Activated T-helper 2 cell treated with anti-CD3 and anti-CD28 coated beads, Interferon-gamma antibody, Interleukin-2, Interleukin-4, amounts not matched to agents 10 μg/mL and 5 μg/mL and 100 μg/mL, durations not matched to agents 14 hours and 24 hours and 36 hours (primary cell): ENCODE measurements at places on chromosomes 12 and 14.
A peak's percentile ranks its signal among the peaks of the same experiment; 100 is the strongest.

DNA sequence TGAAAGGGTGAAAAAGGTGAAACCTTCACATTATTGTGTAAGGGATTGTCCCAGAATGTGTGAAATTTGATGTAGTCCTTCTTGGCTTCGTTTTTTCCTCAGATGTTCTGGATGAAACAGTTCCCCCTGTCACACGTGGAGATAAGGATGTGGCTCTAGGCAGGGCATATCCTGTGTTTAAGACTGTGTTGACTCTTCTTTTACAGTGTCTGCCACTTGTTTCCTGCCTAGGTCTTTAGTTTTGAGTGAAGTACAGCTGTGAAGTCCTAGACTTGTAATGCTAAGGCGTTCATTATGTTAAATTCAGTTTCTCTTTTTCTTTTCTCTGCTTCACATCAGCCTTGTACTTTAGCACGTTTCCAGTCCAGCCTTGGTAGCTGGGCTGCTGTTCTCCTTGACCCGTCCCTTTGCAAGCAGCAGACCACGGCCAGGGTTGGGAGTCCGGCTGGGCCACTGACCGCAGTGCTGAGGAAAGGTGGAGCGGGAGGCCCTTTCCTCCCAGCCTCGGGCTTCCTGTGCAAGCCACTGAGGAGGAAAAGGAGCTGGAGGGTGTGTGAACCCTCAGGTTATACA, 59.1 kb downstream of the RASSF3 start:
- DNase-seq, result peak; percentile 43

DNA sequence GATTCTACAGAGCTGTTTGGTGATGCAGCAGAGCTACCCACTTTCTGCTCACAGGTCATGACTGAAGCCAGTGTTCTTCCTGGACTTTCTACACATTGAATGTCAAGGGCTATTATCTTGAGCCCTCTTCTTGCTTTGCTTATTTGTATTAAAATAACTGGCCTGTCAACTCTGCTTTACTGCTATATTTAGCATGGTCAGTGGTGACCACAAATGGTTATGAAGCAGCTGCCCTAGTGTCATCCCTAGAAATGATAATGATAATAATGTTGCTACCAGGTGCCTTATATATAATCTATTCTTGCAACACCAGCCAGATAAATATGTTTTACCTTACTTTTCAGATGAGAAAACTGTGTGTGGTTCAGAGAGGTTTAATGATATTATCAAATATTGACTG, 2.6 kb upstream of the LRRC10 start:
- DNase-seq, result no peak

- DNase-seq, result no peak
These were observed 27.0 kb downstream of the GPR19 start for GRCh38 chr12:12669020-12669419.

DNA sequence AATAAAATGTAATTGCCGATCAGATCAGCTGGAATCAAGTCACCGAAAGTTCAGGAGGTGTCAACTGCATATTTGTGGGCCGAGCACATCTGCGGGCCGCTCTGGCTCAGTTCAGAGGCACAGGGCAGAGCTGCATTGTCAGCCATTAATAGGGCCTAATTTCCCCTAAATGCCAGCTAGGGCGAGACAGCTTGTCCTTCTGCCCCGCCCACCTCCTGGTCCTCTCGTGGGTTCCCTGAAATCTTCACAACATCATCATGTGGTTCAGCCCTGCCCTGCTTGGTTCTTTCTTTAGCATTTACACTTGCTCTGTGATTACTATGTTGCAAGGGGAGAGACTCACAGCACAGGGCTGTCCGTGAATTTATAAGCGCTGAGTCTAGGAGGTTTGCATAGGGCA, 148.9 kb downstream of the CHST11 start:
- no peak for DNase-seq

GRCh38 chr14:23360496-23360895, 4.5 kb downstream of the EFS start:
- DNase-seq, result no peak

- DNase-seq, result no peak
These were observed 86.4 kb downstream of the SCN8A start for GRCh38 chr12:51677284-51677968.

DNA sequence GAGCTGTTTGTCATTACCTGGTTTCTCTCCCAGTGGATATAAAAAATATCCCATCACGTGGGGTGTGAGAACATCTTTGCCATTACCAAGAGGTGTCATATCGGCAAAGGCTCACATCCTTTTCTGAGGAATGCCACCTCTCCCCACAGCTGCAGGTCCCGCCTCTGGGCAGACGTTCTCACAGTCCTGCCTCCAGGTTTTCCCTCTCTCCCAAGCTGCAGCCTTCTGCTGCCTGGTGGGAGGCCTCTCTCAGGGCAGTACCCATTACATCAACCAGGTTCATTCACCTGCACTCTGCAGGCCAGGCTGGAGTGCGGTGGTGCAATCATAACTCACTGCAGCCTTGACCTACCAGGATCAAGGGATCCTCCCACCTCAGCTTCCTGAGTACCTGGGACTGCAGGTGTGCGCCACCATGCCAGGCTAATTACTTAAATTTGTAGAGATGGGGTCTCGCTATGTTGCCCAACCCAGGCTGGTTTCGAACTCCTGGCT, 15.0 kb upstream of the TMEM119 start:
- DNase-seq, result no peak

DNA sequence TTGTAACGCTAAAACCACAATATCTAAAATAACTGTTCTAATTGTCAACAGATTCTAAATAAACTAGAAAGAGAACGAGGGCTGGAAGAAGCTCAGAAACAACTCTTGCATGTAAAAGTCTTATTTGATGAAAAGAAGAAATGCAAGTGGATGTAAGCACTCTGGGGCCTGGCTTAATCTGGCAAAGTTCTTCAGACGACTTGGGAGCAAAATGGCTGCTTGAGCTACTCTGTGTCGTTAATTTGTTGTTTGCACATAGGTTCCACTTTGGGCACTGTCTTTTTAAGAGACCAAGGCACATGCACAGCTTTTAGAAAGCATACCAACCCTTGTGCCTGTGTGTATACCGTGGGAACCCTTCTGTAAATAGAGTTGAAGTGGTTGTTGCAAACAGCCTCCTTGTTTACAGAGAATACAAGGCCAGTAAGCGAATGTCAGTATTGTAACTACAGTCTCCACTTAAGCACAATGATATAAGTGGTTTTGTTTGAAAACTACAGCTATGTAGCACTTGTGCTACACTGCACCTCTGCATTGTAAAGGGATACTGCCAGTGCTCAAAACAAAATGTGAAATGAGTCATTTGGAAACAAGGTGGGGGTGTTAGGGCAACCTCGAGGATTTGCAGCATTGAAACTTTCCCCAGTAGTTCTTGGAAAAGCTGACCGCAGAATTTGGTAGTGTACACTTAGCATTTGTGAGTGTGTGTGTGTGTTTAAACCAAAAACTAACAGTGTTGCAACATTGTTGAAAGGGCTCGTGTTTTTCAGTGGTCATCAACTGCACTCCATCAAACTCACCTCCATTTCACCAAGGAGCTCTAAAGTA, 154.3 kb downstream of the CEP83 start:
- peak; percentile 69 for DNase-seq

DNA sequence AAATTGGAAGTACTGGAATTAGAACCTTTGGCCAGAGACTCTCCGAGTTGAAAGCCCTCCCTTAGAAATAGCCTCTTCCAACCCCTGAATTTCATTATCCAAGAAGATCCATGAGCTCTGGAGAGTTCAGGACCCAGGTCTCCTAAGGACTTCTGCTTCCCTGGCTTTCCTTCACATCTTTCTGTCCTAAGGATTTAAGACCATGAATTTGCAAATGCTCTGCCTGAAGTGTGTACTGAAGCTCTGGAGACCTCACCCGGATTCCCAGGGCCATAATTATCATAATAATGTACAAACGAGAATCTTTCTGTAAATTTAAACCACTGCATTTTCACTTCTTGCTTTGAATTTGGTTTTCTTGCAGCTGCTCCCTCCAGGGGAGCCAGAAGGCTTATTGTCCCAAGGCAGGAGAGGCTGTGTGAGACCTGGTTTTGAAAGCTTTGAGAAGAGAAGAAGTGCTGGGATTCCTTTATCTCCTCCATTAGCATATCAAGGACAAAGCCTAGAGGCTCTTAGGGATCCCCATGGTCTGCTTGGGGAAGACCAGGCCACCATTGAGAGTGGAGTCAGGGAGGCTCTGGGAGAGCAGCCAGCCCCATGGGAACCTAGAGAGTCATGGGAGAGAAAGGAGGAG, 41.1 kb downstream of the GLRX5 start:
- DNase-seq, result no peak

- no peak for DNase-seq
These were observed at the start of gene HPD for GRCh38 chr12:121858662-121859572. Gene HPD (minus strand): TSS chr12:121858859. CDS start chr12:121858823, 36 bp downstream.

DNA sequence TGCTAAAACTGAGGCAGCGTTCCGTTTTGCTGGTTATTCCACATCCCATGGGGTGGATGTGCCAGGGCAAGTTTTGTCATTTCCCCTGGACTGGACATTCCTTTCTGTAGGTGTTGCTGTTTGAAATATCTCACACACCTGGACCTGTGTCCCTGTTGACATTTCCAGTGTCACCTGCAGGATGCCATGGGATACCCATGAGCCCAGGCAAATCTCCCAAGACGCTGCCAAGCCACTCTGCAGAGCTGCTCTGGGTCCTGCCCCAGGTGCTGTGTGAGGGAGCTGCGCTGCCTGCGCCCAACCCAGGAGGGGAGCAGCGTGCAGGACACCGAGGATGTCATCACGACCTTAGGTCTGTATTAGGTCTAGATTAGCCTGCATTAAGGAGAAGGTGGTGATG, 5.2 kb upstream of the PACS2 start:
- no peak for DNase-seq

- peak; percentile 49 for DNase-seq
These were observed 6.2 kb downstream of the AMN start for GRCh38 chr14:102928412-102929240.

DNA sequence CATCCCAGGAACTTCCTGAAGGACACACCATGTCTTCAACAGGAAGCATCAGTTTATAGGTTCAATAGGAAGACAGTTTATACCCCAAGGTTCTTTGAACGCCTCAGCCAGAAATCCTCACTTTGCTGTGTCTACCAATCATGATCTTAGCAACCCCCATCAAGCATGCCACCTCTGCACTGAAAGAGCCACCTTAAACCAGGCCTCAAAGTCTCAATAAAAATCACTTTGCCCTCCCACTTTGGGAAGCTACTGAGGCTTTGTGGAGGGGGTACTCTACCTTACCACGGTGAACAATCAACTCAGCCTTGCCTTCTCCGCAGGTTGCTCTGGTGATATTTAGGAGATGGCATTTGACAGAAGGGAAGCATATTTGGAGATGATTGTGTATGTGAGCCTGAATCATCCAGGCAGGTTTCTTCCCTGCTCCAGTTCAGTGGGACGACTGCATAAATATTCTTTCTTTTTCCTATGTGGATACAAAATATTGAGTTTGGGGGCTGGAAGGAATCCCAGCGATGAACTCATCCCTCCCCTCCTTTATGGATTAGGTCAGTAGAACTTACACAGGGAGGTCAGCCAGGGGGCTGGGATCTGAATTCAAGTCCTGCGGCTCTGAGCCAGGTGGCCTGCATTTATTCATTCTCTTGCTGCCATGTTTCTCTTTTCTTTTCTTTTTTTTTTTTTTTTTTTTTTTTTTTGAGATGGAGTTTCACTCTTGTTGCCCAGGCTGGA, 42.8 kb upstream of the VASH1 start:
- no peak for DNase-seq

DNA sequence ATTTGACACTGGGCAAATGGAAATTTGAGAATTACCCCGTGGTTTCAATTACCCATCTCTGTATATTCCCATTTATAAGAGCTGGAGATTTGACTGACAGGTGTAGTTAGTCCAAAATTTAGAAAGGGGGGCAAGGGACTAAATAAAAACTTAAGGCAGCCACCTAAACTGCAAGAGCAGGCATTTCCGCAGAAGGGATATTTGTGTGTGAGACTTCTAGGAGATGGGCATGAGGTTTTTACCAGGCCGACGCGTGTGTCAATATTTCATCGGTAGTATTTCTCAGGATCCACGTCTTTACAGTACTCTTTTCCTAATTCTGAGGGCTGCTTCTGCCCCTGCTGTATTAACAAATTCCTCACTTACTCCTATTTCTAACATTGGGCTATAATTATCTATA, 1.4 kb downstream of the FAR2 start:
- no peak for DNase-seq

GRCh38 chr14:50045039-50045711, 71.2 kb downstream of the VCPKMT start:
- peak; percentile 75 for DNase-seq

- no peak for DNase-seq
These were observed 44.0 kb upstream of the OAS1 start for GRCh38 chr12:112862636-112863290.

DNA sequence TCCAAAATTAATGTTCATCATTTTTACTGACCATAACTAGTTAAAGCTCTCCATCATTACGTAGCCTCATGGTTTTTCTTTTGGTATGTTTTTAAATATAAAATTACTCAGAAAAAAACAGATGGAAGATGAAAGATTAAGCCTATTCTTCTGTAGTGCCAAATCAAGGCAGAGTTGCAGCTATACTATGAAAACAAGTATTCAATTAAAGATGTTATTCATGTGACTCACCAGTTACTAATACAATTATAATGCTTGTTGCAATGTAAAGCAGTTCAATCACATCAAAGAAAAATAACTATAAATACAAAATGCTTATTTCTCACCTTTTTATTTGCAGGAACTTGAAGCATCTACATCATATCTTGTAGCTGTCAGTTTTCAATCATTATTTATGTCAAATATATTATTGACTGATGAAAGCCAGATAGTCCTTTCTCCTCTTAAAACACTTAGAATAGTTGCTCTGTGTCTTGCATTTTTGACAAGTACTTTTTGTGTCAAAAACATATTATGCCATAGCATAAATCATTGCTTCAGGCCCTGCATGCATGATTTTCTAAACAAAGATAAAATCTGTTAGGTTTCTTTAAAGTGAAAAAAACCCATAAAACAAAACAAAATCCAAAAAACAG, 36.0 kb upstream of the TRHDE start:
- DNase-seq, result no peak

DNA sequence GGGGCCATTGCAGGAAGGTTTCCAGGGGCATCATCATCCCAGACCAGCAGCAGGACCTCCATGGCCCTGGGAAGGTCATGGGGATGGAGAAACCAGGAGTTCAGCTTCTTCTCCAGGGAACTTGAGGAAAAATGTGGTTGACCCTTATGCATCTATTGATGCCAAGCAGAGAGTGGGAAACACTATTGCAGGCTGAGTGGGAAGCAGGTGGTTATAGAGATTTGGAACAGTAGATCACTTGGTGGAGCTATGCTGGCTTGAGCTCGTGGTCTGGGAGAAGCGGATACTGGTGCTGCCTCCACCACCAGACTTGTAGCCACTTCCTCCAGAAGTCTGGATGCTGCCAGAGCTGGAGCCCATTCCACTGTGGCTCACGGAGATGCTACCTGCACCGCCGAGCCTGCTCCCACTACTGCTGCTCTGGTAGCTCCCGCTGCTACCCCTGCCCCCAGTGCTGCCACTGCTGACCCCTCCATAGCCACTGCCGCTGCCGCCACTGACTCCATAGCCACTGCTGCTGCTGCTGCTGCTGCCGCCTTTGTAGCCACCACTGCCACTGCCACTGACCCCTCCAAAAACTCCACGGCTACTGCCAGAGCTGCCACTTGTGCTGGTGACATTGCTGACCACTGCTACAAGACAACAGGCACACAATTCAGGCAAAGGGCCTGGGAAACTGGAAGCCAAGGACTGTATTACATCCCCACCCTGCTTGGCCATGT, 8.5 kb downstream of the KRT76 start:
- DNase-seq, result no peak
